Adrenal gland (tissue), 19 donors: ENCODE measurements at places on chromosomes 1 and 21. TPM values are rescaled to one million over a fixed set of nuclear protein-coding genes. Genes with fewer than 3 reads are reported as not detected.
A peak's percentile ranks its signal among the peaks of the same experiment; 100 is the strongest.

GRCh38 chr1:46181343-46182260, 5.3 kb upstream of the P3R3URF start:
- no peak for DNase-seq

DNA sequence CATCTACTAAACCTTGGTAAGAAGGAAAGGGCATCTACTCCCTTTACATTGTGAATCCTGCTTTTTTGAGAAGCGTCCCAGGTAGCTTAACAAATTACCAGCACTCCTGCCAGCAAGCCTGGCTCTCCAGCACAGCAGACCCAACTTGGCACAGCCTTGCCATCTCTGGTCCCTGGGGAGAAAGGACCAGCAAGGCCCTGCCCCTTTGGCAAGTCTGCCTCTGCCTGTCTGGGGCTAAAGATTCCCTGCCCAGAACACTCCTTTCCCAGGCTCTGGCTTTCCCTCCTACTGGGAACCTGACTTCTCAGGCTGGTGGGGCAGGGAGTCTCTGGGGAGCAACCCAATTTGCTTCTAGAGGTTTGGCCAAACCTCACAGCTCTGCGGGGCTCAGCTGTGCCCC, 68.5 kb downstream of the ATP2B4 start:
- no peak for DNase-seq

DNA sequence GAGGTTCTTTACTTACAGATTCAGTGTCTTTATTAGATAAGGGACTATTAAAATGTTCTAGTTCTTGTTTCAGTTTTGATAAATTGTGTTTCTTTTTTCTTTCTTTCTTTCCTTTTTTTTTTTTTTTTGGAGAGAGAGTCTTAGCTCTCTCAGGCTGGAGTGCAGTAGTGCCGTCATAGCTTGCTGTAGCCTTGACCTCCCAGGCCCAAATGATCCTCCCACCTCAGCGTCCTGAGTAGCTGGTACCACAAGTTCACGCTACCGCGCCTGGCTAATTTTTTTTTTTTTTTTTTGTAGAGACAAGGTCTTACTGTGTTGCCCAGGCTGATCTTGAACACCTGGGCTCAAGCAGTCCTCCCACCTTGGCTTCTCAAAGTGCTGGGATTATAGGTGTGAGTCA, 76.6 kb downstream of the TMEM200B start:
- no peak for DNase-seq

Gene MNDA
- 13.1 TPM for polyA plus RNA-seq

GRCh38 chr1:201791779-201792173, 37.2 kb upstream of the IPO9 start:
- DNase-seq, result peak; percentile 72

DNA sequence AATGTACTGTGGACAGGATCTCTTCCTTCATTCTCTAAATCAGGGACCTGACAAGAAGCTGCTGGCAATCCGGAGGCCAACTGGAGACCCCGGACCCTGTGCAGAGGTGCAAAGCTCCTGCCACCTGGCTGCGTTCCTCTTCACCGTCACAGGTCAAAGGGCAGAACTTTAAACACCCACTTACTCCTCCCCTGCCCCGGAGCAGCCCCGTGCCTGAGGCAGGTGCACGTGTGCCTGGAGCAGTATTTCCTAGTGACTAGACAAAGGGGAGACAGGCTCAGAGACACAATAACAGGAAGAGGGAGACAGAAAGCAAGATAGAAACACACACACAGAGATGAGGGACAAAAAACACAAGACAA, 6.6 kb upstream of the PIGC start:
- DNase-seq, result no peak

Gene LENEP
- not detected for polyA plus RNA-seq

Gene RUNX3
- 0.73 TPM for polyA plus RNA-seq

Gene CD1B
- polyA plus RNA-seq, result not detected

GRCh38 chr1:30684881-30685795, 38.2 kb downstream of the MATN1 start:
- DNase-seq, result peak; percentile 42

- DNase-seq, result no peak
Measured at GRCh38 chr1:204968135-204968534, 74.9 kb upstream of the CNTN2 start.

- no peak for DNase-seq
Measured at GRCh38 chr1:241834733-241835377, 13.1 kb upstream of the EXO1 start.
